M059J (cell line): ENCODE measurements at places on chromosomes 12 and 14.

DNA sequence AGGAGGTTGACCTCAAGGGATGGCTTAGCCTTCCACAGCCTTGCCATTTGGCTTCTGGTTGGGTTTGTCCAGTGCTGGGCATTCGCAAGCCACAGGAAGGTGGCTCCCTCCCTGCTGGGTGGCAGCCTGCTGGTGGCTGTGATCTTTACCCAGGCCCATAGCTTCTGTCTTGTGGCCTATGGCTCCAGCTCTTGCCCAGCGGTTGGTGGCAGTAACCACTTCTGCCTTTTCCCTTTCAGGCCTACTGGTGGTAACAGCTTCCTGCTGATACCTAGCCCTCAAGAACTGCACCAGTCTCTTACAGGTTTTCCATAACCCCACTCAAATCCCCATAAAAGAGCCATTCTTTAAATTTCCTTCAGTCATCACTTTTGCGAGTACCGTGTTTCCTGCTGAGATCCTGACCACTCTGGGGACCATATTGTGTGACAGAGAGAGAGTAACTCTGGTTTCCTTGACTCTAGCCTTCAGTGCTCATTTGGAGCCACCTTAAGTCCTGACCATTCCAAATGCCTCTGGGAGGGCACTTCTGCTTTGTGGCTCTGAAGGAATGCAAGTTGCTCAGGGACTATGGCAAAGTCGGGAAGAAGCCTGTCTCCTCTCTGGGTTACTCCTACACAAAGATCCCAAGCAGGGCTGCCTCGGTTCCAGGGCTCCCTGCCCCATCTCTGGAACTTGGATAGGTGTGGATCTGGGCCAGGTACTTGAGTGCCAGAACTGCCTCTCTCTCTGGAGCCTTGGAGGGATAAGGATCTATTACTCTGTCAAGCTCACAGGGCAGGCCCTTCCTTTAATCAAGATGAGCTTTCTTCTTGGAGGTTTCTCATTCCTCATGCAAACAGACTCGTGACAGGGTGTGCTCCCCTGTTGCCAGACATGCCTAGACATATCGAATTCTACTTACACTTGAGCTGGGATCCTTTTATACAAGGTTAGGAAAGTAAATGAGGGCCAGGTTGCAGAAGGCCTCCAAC, 2.9 kb upstream of the NYNRIN start:
- no peak for DNase-seq

GRCh38 chr14:65156568-65157366, 54.5 kb upstream of the MAX start:
- DNase-seq, result peak; percentile 85

DNA sequence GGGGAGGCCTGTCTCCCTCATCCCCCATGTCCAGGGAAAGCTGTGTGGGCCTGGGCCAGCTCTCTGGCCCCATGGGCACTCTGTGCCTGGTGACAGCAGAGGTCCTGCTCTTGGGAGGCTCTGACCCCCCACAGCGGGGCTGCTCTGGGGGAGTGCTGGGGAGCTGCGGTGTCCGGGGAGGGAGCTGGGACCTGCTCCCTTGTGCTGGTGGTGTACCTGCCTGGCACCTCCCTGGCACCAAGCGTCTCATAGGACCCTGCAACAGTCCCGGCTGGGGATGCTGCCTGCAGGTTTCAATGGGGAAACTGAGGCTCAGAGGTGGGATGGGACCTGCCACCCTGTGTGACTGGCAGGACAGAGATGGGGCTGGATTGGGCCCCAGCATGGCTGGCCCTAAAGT, 111.3 kb downstream of the KIF26A start:
- no peak for DNase-seq

GRCh38 chr14:63922696-63923421, 70.1 kb downstream of the SYNE2 start:
- no peak for DNase-seq

DNA sequence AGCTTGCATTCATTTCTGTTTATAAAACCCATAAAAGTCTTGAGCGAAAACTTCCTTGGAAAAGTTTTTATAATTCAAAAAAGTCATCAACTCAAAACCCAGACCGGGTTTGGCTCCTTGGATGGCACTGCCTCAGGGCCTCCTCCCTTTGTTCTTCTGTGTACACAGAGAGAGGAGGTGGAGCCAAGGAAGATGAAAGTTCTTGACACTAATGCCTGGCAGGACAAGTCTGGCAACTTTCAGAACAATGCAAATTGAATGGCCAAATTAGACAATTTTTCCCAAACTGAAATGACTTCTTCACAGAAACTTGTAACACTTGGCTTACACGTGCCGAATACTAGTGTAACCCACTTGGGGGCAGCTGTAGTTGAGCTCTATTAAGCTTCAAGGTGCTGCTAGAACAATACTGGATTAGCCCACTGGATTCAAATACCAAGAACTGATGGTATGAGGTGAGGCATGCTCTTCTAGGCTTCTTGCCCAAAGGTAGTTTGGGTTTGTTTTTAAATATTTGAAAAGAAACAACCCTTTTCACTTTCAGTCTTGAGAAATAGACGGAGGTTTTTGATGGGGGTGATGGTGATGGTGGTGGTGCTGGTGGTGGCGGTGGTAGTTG, 86.6 kb upstream of the FRMD6 start:
- peak; percentile 76 for DNase-seq

DNA sequence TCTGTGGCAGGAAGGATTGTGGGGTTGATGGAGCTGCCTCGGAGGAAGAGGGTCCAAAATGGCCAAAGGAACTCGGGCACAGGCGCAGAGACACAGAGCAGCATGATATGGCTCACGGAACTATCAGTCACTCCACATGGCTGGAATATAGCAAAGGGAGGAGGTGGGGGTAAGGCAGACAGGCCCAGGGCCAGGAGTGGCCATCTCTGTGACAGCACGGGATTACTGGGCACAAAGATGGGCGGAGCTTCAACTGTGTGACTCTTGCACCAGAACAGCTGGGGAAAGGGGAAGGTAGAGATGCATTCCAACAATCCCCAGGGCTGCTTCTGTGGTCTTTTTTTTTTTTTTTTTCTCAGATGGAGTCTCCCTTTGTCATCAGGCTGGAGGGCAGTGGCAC, 24.8 kb upstream of the EML1 start:
- peak; percentile 52 for DNase-seq

GRCh38 chr12:42923156-42923555, 333.6 kb upstream of the PRICKLE1 start:
- DNase-seq, result no peak

DNA sequence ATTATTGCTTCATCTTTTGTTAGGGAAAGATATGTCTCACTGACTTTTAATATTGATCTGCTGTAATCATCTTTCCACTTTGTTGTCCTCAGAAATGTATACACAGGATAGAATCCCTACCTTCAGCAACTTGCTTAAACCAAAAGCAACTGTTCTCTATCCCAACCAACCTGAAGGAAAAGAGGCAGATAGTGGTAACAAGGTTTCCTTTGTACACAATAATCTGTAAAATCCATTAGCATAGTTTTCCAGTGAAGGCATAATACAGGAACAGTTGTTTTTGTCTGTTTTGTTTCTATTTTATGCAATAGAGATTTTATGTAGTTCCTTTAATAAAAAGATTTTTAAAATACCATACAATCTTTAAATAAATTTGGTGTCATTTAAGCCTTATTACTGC, 170.5 kb downstream of the PIK3C2G start:
- DNase-seq, result no peak

DNA sequence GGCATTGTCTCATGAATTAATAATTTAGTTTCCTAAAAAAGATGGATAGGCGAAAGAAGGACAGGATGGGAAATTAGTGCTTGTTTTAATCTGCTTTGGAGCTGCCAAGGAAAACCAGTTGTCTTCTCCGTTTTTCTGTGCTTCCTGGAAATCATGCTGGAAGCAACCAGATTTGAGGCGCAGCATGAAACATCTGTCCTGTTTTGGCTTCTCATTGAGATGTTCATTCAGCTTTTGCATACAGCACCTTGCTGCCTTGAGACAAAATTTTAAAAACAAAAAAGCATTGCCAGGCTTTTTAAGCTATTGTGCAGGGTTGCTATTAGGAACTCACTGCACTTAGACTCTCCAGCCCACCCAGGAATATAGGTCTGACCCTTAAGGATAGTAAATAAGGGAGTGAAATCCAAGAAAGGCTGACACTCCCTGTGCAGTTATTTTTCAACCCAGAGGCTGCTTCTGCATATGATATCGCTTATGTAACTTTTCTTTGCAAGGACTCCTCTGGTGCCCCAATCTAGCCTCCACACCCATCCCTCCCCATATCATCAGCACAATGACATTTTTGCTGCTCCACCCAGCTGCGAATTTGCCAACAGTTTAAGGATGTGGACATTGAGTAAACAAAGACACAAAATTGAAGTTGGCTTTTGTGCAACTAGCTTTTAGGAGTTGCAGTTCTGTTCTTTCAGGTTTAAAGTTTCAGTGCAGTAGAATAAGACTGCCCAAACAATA, 46.9 kb upstream of the MDM1 start:
- DNase-seq, result no peak

DNA sequence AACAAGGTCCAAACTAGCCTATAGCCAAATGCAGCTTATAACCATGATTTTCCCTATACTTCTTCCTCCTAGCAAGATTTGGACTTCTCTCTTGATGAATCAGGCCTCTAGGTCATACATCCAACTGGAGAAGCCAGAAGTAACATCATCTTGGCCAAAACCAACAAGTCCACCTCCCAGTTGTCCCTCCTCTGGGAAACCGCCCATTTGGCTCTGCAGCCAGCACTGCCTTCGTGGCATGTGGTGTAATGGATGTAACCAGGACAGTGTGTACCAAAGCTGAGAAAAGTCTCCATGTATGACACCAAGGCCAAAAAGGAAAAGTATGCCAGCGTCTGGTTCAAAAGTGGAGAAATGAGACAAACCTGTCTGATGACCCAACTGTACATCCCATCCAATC, 59.3 kb upstream of the VASH1 start:
- DNase-seq, result no peak

DNA sequence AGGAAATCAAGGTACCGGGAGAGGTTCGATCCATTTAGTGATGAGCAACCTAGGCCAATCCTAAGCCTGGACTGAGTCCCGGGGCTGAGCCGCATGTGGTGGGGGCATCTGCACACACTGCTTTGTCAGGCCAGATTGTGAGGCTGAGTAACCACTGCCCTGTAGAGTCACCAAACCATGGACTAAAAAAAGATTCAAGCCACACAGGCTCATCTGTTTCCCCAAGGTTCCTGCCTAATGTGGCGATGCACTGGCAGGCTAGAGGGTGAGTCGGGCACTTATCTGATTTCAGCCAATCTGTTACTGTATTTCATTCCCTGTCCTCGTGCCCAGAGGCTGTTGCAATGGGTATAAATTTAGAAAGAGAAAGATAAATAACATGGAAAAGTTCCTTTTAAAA, 140.8 kb downstream of the TTC7B start:
- peak; percentile 69 for DNase-seq

- no peak for DNase-seq
Observed at GRCh38 chr12:51829011-51829481, 19.5 kb downstream of the FIGNL2 start.

DNA sequence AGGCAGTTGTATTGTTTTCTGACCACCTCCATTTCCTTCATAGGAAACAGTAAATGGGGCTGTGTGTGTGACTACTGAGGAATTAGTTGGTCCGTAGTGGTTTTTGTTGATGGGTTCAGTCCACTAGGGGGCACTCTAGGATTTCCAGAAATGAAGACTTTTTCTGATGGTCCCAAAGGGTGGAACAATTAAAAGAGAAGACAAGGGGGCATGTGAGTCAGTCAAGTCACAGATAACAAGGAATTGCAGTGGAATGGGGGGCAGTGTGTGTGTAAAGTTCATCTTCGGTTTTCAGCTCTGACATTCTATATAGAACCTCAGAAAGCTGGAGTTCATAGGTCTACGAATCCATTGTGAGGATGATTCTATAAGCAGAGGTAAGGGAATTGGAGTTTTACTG, 186.6 kb upstream of the OR4E1 start:
- peak; percentile 1 for DNase-seq

DNA sequence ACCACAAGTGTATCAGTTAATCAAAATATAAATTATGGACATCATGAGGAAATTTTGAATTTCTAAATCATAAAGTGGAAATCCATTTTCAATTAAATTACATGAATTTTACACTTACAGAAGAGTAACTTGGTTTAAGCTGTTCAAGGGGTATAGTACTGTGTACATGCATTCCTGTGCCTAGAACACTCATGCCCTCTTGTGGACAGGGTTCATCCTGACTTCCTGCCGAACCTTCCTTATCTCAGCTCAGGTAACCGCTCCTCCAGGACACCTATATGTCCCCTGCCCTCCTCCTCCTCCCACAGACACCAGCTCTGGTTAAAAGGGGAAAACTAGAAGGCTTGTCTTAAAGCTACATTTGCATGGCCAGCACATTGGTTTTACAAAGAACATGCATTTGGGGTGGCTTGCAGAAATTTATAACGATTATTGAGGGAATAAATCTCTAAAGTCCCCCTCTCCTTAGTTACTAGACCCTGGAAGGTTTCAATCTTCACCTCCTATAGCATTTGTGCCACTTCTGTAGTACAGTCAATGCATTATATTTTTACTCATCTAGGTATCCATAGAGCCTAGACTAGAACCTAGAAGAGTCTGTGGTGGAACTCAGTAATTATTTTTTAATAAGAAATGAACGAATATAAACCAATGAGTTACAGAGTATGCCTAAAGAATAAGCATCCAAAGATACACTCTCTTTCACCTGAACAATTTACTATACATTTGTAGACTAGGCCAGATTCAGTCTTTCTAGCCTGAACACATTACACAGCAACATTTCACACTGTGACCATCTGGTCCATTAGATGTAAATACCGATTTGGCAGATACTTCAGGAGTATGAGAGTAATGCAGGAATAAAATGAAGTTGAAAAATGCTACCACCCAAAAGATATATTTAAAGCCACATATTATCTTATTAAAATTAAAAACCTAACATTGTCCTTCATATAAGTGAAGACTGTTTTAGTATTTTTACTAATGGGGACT, 345.6 kb downstream of the PAWR start:
- peak; percentile 48 for DNase-seq

DNA sequence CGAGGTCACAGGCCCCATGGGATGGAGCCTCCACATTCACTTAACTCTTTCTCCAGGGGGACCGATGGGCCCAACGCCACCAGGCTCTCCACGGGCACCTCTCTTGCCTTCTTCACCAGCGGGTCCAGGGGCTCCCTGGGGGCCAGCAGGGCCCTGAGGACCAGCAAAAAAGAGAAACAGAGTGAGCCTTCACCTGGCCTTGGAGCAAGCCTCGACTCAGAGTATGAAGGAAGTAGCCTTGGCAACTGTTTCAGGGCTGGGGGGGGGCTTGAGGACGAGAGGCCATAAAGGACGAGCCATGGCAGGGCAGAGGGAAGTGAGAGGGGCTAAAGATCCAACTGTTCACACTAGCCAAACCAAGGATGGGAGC, 18.0 kb downstream of the COL2A1 start:
- no peak for DNase-seq

DNA sequence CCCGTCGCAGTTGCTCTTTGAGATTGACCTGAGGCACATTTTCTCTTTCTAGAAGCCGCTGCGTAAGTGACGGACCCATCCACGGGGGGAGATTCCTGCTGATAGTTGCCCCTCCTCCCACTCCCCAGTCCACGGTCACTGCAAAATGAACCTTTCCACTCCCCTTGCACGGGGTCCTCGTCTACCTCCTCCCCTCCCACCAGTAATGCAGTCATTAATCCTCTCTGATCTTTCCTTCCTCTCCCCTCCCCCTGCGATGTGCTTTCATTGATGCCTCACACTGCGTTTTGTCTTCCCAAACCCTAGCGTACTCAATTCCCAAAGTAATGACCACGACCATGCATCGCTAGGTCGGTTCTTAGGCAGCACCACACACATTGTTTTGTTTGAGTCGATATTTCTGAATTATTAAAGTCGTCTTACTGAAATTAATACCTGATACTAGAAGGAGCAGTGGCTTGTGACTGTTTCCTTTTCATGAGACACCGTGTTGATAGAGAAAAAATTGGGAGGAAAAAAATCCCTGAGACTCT, 857 bp downstream of the ETNK1 start:
- DNase-seq, result peak; percentile 57
